SJCRH30 (cell line): ENCODE measurements at places on chromosomes 12 and 14. TPM values are rescaled to one million over a fixed set of nuclear protein-coding genes. Genes with fewer than 3 reads are reported as not detected.

Gene RNASE7
- not detected in 2 replicates for total RNA-seq

Gene C14orf132
- total RNA-seq: not detected in 2 replicates

Gene KRT2
- total RNA-seq: not detected in 2 replicates

Gene ENDOU
- not detected in 2 replicates for total RNA-seq

Gene RD3L
- total RNA-seq: not detected in 2 replicates

Gene YY1
- 58.6 and 60.9 TPM in 2 replicates for total RNA-seq

Gene FIGNL2
- total RNA-seq: 0.02 TPM in 1 of 2 replicates, not detected in the other

DNA sequence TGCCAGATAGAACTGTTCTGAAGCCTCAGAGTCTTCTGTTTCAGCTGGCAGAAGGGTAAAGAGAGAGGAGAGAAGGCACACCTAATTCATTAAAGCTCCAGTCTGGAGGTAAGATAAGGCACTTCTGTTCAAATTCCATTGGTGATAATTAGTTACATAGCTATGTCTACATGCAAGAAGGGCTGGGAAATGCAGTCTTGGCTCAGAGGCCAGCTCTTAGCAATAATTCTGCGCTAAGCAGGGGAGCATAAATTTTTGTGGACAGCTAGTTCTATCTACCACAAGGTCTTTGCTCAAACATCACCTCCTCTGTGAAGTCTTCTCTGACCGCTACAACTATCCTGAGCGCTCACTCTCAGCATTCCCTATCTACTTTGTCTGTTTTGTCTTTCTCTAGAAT is 14.3 kb upstream of the E2F7 start:
- H3K4me3 ChIP-seq: no peak overlapping the region
- H3K4me1 ChIP-seq: no peaks in the 10 kb centered on the region
- DNase-seq: no peak
- H3K27me3 ChIP-seq: no peaks in the 10 kb centered on the region
- H3K27ac ChIP-seq: no peak overlapping the region

DNA sequence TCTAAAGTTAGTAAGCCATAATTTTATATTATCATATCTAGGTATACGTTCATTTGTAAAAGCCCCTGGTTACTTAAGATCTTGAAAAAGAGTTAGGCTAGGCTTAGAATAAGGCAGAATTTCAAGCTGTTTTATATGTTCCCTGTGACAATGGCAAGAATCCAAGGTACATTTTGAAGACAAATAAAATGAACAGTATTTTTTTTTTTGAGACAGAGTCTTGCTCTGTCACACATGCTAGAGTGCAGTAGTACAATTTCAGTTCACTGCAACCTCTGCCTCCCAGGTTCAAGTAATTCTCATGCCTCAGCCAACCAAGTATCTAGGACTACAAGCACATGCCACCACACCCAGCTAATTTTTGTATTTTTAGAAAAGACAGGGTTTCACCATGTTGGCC is 139.2 kb downstream of the DUSP6 start:
- no peaks in the 10 kb centered on the region for H3K36me3 ChIP-seq
- H3K27ac ChIP-seq: no peak overlapping the region

DNA sequence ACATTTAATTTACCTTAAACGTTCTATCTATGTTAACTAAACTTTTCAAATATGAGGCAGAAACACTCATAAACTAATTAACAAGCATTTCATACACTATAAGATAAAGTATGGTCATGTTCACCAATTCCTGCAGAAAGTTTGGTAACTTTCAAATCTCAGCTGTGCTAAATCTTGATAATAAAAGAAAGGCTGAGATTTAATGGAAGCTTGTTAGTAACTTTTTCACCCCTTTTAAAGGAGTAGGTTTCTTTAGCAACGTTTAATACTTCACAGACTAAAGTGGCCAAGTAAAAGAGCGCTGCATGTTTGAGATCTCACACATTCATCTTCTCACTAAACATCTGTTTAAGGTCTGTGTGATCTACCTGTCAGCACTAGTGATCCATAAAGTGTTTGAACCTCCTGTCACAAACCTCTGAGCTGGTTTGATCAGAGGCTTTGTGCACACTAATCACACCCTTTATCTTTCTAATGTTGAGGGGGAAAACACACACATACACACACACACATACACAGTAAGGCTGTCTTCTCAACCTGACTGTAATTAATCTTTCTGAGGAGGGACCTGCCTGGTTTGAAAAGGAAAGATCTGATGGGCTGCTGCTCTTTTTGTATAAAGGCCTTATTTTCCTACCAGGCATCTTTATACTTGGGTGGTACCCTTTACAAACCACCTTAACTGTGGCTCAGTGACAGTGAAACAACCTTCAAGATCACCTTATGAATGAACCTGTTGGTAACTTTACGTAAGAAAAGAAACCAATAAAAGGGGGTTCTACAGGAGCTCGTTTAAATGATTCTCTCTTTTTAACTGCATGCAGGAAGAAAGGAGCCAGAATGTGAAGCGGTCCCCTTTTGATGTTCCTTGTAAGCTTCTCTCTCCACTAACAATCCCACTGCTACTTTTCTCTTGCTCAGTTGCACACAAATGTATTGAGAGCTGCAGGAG is 244.2 kb downstream of the SOX5 start:
- no peaks in the 10 kb centered on the region for H3K36me3 ChIP-seq
- H3K27ac ChIP-seq: no peak overlapping the region
- no peaks in the 10 kb centered on the region for H3K27me3 ChIP-seq
- H3K4me1 ChIP-seq: no peaks in the 10 kb centered on the region
- no peak overlapping the region for H3K4me3 ChIP-seq

DNA sequence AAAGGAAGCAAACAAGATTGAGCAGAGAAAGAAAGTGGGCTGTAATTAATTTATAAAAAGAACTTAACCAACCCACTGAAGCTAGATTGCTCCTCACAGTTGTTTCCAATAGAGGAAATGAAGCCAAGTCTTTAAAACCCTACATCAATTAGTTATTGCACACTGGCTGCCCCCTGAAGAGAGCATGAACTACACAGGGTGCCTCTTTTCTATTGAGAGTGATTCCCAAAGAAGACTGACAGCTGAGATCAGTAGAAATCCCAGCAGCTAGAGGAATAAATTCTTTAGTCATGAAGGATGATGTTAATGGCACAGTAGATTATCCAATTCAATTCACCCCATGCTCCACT is 8.6 kb upstream of the USP15 start:
- no peak overlapping the region for H3K27ac ChIP-seq
- DNase-seq: no peak
- H3K27me3 ChIP-seq: no peaks in the 10 kb centered on the region
- no peaks in the 10 kb centered on the region for H3K36me3 ChIP-seq

DNA sequence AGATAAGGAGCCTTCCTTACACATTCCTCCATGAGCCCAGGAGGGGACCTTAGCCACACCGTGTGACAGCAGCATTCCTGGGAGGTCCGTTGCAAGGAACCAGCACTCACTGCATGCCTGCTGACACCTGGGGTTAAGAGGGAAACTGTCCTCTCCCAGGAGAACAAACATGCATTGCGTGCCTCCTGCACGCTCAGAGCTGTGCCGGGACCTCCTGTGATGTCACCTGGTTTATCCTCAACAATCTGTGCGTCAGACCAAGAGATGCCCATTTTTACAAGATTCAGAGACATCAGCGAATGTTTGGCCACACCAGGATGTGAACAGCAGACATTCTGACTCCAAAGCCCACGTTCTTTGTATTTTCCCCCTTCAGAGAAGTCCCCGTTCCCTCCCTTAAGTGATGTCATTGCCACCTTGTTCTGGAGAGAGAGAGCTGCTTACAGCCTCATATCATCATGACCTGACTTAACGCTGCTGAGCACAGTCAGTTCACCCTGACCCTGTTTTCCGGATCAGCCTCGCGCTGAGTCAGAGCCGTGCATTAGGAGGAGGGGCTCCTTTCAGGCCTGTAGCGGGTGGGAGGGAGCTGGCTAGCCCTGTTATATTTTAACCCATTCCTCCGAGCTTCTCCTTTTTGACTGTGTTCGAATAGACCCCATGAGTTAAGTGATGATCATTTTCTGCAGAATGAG is 36.2 kb downstream of the TMEM120B start:
- no peak overlapping the region for H3K27ac ChIP-seq
- no peak for DNase-seq
- H3K36me3 ChIP-seq: peaks cover 32% of the 10 kb centered on the region
- no peaks in the 10 kb centered on the region for H3K4me1 ChIP-seq

GRCh38 chr14:100761481-100761880 is 34.8 kb downstream of the DLK1 start:
- no peak for DNase-seq
- H3K4me1 ChIP-seq: peaks cover 5% of the 10 kb centered on the region

DNA sequence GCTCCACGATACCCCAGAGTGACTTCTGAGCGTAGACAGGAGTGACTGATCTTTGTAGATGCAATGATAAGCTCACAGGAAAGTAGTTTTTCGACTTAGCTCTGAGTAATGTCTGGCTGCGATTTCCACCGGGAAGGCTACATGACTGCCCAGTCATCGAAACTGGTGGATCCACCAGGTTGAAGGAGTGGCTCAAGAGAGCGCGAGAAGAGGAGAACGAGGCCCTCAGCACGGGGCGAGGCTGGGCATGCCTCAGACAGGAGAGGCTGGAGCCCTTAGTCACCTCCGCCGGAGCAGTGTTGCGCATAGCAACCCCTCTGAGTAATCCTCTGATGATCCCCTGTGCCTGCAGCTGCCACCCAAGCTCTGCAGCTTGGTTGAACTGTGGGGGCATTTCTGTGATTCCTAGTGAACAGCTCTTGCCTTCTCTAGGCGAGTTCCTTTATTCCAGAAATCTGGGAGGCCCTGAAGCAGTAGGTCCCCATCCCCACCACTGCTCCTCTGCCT is 25.6 kb downstream of the ELK3 start:
- DNase-seq: peak; percentile 92
- H3K36me3 ChIP-seq: peaks cover 7% of the 10 kb centered on the region
- peaks cover 20% of the 10 kb centered on the region for H3K4me1 ChIP-seq
- H3K4me3 ChIP-seq: peak overlapping the region; percentile 51

- peaks cover 40% of the 10 kb centered on the region for H3K4me1 ChIP-seq
- peak overlapping the region; percentile 100 for H3K27ac ChIP-seq
- no peak for DNase-seq
- no peak overlapping the region for H3K4me3 ChIP-seq
- peaks cover 20% of the 10 kb centered on the region for H3K36me3 ChIP-seq
- no peaks in the 10 kb centered on the region for H3K27me3 ChIP-seq
Observed at GRCh38 chr12:109461049-109461845, 15.9 kb downstream of the KCTD10 start.

GRCh38 chr14:59228421-59228820 is 40.0 kb downstream of the DAAM1 start:
- no peak overlapping the region for H3K27ac ChIP-seq
- no peak overlapping the region for H3K4me3 ChIP-seq

- DNase-seq: no peak
- no peaks in the 10 kb centered on the region for H3K36me3 ChIP-seq
- no peak overlapping the region for H3K4me3 ChIP-seq
- no peaks in the 10 kb centered on the region for H3K27me3 ChIP-seq
- H3K27ac ChIP-seq: no peak overlapping the region
Observed at GRCh38 chr12:38646146-38646545, 259.2 kb downstream of the CPNE8 start.

DNA sequence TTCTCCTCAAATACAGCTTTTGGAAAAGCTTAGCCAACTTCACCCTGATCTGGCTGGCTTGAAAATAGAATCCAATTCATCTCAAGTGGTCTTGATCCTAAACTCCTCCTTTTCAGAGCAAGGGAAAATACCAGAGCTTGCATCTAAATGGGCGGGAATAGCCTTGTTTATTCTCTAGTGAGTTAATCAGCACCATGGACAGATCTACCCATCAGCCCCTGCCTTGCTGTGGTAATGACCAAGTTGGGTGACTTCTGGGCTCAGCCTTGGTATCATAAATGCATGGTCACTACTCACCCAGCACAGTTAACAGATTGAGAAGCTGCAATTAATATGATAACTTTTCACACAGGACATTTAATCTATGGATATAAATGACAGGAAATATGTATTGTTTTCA is 196.6 kb downstream of the GLT1D1 start:
- no peaks in the 10 kb centered on the region for H3K4me1 ChIP-seq
- no peaks in the 10 kb centered on the region for H3K27me3 ChIP-seq
- no peak overlapping the region for H3K27ac ChIP-seq
- H3K36me3 ChIP-seq: no peaks in the 10 kb centered on the region

- H3K36me3 ChIP-seq: no peaks in the 10 kb centered on the region
- 0 out of 2 replicates have a peak, but pooled peaks cover 3% of the 10 kb centered on the region for H3K4me1 ChIP-seq
- peak within 1 kb of the TSS; percentile 76 for H3K27ac ChIP-seq
- H3K4me3 ChIP-seq: peak within 1 kb of the TSS; percentile 66
Observed at GRCh38 chr14:50396631-50397389, at the start of gene CDKL1. Gene CDKL1 (minus strand): TSS chr14:50396881. CDS start chr14:50395868, 1,013 bp downstream.

- H3K27ac ChIP-seq: no peak overlapping the region
- H3K27me3 ChIP-seq: no peaks in the 10 kb centered on the region
- no peaks in the 10 kb centered on the region for H3K36me3 ChIP-seq
- DNase-seq: no peak
Observed at GRCh38 chr14:23881282-23881681, 72.3 kb upstream of the DHRS4 start.

DNA sequence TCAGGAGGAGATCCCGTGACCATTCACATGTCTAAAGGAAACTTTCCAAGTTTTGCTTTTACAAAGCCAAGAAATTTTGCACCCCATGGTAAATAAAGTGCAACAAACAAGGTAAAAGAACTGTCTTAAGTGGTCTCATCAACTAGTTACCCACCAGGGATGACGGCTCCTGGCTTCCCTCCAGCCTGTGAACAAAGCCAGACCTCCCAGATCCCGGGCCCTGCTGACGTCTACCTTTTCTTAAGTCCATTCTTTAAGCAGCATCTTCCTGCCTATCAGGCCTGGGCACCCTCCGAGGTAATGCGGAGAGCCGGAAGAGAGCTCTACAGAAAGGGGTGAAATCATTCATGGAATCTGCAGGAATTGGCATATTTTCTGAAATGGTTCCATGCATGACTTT is 58.0 kb upstream of the DAAM1 start:
- H3K4me3 ChIP-seq: no peak overlapping the region
- H3K27ac ChIP-seq: no peak overlapping the region
- H3K4me1 ChIP-seq: peaks cover 16% of the 10 kb centered on the region
- no peak for DNase-seq
- no peaks in the 10 kb centered on the region for H3K27me3 ChIP-seq

- no peak overlapping the region for H3K4me3 ChIP-seq
- DNase-seq: no peak
- H3K27me3 ChIP-seq: no peaks in the 10 kb centered on the region
- H3K36me3 ChIP-seq: peaks cover 16% of the 10 kb centered on the region
- peaks cover 2% of the 10 kb centered on the region; the same call in 1 of the 2 replicates for H3K4me1 ChIP-seq
- no peak overlapping the region for H3K27ac ChIP-seq
Observed at GRCh38 chr14:64220056-64220455, 74.1 kb downstream of the ESR2 start.

DNA sequence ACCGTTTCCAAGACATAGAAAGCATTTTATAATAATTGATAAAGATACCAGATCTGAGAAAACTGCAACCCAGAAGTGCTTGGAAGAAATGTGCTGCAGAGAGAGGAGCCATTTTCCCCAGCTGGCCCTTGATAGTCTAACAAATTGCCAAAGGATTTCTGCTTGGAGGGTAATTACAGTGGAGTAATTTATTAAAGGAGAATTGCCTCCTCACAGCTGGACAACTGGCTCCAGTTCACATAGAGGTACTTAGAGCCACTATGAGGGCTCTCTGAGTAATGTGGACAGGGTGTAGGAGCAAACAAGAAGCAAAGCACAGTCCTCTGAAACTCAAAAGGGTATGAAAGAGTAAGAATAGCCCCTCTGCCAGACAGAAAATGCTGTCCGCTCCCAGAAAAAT is 335.6 kb downstream of the SYT1 start:
- no peaks in the 10 kb centered on the region for H3K27me3 ChIP-seq
- no peak overlapping the region for H3K27ac ChIP-seq
- DNase-seq: no peak
- no peaks in the 10 kb centered on the region for H3K4me1 ChIP-seq

GRCh38 chr12:76013603-76014002 is 18.0 kb downstream of the PHLDA1 start:
- no peak overlapping the region for H3K4me3 ChIP-seq
- no peak overlapping the region for H3K27ac ChIP-seq
- no peaks in the 10 kb centered on the region for H3K27me3 ChIP-seq
